ENCODE measurements at places on chromosomes 5 and 9.

DNA sequence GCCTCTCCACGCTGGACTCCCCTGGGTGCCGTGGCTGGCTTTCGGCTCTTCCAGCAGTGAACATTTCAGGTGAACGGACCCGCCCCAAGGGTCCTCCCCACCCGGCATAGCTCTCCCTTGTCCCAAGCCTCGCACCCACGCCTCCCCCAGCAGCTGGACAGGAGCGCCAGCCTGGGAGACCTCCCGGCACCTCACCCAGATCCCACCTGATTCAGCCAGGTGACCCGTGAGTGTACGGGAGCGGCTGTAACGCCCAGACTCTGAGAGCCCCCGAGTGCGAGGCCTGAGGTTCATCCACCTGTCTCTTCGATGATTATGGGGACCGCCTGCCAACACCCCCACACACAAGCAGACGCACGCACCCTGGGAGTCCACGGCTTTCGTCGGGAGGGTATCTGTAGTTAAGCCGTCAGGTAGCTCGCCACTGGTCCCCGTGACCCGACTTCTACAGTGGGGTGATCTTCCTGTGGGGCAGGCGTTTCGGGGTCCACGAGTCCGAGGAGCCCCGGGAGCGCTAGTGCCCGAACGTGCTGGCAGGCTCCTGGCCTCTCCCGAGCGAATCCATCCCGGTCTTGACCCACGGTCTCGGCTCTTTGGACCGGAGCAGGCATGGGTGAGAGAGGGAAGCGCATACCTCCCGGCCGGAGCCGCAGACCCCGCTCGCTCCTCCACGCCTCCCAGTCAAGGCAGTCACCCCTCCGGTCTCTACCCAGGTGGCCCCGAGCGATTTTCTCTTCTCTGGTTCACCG, 14.9 kb downstream of the TRIM7 start:
- DNase-seq: no peak

GRCh38 chr9:137045294-137046087, 486 bp downstream of the NPDC1 start:
- DNase-seq: no peak

DNA sequence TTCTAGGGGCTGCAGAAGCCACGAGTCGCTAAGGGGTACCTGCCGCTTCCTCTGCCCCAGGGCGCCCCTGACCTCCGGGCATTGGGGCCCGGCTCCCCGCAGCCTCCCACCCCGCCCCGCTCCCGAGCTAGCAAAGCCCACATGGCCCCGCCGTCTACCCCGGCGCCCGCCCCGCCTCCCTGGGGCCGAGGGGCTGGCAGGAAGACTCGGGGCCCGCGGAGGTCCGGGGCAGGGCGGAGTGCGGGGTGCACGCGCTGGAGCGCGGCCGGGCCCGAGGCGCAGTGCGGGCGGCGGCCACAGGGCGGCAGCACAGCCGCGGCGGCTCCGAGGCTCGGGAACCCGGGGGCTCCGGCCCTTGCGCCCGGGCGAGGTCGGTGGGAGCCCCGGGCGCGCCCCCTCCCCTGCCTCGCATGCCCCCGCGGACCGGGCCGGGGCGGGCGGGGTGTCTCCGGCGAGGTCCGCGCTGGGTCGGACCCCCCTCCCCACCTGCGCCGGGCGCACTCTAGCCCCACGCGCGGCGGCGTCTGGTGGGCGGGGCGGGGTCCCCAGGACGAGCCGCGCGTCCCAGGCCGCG, 6.7 kb downstream of the NRARP start:
- no peak for DNase-seq

- DNase-seq: no peak
Observed at GRCh38 chr5:19615661-19616060, 372.3 kb downstream of the CDH18 start.

DNA sequence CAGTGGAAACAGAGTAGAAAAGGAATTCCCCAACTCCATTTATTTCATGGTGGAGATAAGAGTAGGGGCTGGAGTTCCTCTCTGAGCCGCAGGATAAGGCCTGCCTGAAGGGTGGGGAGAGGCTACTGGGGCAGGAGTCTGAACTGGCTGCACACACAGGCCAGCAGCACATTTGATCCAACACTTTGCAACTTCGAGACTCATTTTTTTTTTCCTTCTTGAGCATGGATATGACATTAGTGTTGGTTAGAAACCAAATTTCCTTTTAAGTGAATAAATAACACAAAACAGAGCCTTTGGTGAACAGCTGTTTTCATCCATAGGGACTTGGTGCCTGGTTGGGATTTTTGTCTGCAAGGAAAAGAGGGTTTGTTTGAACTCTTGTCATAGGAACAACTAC, 76.6 kb downstream of the RALGPS1 start:
- DNase-seq: no peak

DNA sequence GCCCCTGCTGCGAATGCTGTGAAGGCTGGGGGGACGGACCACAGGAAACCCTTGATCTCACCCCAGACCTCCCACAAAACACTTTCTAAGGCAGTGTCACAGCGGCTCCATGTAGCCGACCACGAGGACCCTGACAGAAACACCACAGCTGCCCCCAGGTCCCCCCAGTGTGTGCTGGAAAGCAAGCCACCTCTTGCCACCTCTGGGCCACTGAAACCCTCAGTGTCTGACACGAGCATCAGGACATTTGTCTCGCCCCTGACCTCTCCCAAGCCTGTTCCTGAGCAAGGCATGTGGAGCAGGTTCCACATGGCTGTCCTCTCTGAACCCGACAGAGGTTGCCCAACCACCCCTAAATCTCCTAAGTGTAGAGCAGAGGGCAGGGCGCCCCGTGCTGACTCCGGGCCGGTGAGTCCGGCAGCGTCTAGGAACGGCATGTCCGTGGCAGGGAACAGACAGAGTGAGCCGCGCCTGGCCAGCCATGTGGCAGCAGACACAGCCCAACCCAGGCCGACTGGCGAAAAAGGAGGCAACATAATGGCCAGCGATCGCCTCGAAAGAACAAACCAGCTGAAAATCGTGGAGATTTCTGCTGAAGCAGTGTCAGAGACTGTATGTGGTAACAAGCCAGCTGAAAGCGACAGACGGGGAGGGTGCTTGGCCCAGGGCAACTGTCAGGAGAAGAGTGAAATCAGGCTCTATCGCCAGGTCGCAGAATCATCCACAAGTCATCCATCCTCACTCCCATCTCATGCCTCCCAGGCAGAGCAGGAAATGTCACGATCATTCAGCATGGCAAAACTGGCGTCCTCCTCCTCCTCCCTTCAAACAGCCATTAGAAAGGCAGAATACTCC, 84.7 kb downstream of the GOLPH3 start:
- no peak for DNase-seq

DNA sequence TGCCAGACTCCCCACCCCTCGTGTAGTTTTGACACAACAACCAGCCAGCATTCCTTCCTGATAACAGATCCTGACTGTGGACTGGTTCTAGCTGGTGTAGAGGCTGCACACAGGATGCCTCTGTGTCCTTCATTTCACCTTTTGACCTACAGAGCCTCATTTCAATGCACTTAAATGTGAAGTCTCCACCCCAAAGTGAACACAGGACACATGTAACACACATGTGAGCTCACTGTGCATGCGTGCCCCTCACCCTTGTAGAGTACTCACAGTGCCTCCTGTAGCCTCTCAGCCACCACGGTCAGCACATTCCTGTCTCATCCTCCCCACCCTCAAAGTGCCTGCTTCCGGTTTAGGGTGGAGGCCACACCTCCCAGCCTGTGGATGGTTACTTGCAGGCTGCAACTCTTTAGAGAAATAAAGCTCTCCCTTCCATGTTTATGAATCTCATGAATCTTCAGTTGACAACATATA, 11.6 kb upstream of the NKD2 start:
- DNase-seq: no peak

GRCh38 chr9:96020792-96021550, 145.5 kb downstream of the ERCC6L2 start:
- DNase-seq: peak; percentile 40

- DNase-seq: no peak
Observed at GRCh38 chr5:103724271-103724670, 161.7 kb upstream of the NUDT12 start.

GRCh38 chr5:147483188-147483790, 26.6 kb downstream of the DPYSL3 start:
- no peak for DNase-seq

DNA sequence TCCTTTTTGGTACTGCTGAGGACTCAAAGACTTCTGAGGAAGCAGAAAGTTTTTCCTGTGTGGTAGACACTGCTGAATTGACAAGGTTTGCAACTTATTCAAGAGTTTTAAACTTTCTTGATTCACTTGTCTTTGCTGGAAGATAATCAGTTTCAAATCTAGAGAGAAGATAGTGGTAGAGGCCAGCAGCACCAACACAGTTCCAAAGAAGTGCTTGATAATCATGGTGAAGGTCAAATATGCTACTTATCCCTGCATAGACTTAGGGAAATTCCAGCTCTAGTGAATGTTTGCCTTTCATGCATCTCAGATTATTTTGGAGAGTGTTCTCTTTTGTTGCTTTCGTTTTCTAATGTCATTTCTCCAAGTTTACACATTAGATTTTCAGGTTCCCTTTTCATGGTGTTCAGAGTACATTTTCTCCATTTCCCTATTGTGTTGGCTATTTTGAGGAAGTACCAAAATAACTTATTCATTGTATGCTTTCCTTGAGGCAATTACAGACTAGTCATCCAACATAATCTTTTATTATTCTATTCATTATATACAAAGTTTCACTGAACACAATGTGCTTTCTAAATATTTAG, 550 bp downstream of the IFNE start:
- DNase-seq: no peak

- DNase-seq: no peak
Observed at GRCh38 chr9:121194730-121195129, 6.9 kb downstream of the RAB14 start.

DNA sequence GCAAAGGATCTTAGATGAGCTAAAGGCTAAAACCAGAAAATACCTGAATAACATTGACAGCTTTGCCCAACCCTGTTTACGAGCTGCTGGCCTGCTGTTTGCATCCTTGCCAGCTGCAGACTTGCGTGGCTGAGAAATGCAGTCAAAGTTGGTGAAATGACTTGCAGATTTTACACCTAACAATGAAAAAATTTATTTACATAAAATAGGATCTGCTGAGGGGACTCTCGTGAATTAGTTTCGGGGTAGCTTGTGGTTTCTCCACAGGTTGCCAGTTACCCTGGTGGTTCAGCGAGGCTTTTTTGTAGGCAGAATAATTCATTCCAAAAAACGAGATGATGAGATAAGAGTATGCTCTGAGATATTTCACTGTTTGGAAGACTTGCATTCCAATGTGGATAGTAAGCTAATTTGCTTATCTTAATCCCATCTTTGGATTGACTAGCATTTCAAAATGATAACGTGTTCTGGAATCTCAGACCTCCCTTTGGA, 65.7 kb upstream of the FANCC start:
- no peak for DNase-seq

GRCh38 chr5:142128675-142129208, 20.2 kb downstream of the NDFIP1 start:
- DNase-seq: no peak

- DNase-seq: no peak
Observed at GRCh38 chr5:125974679-125975078, 448.5 kb upstream of the GRAMD2B start.

DNA sequence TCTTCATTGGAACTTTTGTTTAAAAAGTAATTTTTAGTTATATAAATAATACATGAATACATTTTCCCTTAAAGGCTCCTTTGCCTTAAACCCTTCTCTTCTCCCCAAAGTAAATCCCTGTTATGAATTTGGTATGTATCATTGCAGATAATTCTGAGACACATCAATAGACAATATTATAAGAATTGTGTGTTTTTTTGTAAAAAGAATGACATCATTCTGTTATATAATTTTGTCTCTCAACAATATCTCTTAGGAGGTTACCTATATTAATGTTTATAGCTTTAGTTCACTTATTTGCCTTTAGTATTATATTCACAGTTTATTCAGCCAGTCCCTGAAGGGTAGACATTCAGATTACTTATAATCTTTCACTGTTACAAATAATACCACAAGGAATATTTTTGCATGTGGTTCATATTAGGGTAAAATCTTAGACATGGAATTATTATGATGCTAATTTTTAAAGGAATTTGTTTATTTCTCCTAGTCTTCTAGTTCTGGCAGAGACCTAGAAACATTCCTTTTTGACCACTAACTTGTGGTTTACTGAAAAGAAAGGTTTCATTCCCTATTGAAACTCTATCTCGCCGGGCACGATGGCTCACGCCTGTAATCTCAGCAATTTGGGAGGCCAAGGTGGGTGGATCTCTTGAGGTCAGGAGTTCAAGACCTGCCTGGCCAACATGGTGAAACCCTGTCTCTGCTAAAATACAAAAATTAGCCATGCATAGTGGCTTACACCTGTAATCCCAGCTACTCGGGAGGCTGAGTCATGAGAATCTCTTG, 105.6 kb downstream of the KCTD16 start:
- DNase-seq: no peak

DNA sequence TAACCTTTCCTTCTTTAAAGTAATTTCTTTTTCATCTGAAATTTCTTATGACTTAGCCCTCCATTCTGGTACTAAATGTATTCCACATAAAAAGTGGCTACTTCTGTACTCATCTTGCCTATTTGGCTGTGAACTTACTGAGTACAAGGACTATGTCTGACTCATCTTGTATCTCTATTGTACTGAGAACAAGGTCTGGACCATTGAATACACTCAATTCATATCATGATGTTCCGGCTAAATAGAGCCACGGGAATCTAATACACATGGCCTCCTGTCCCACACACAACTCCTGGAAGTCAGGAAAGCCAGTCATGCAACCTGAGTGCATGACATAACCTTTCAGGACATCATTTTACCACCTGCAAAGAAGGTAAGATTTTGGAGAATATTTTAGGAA, 203.9 kb downstream of the PLK2 start:
- no peak for DNase-seq

DNA sequence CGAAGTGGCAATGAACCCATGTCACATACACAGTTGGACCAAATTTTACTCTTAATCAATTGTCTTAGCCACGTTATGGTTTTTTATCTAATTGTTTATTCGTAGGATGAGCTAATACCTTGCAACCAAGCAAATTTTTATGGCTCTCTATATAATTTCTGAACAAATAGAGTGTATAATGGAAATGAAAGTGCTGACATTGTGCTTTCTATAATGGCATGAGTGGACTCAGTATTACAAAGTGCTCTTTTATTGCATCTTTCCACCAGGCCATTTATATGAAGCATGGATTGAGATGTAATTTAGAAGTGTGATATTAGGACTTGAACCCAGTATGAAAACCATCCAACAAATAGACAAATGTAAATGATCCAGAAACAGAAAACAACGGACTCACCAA, 1096.0 kb downstream of the DTWD2 start:
- no peak for DNase-seq

GRCh38 chr5:22910523-22910922, 57.4 kb upstream of the CDH12 start:
- no peak for DNase-seq

DNA sequence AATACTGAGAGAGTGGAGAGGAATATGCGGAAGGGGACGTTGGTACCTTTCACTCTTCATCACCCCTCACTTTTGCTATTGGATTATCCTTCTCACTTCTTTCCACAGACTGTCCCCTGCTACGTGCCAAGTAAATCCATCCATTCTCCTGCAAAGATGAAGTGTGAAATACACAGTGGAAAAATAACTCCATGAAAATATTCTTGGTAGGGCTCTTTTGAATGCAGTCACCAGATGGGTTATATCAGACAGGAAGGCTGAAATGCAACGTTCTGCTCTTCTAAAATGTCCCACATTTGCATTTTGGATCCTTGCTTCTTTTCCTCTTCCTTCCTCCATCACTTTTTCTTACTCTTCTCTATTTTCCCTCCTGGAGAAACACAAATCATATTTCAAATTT, 510.3 kb upstream of the CLINT1 start:
- DNase-seq: no peak
